T-helper 2 cell (primary cell): ENCODE measurements at places on chromosomes 7 and 10.
A peak's percentile ranks its signal among the peaks of the same experiment; 100 is the strongest.

GRCh38 chr7:128033246-128033645, 2.0 kb upstream of the LRRC4 start:
- DNase-seq = no peak

DNA sequence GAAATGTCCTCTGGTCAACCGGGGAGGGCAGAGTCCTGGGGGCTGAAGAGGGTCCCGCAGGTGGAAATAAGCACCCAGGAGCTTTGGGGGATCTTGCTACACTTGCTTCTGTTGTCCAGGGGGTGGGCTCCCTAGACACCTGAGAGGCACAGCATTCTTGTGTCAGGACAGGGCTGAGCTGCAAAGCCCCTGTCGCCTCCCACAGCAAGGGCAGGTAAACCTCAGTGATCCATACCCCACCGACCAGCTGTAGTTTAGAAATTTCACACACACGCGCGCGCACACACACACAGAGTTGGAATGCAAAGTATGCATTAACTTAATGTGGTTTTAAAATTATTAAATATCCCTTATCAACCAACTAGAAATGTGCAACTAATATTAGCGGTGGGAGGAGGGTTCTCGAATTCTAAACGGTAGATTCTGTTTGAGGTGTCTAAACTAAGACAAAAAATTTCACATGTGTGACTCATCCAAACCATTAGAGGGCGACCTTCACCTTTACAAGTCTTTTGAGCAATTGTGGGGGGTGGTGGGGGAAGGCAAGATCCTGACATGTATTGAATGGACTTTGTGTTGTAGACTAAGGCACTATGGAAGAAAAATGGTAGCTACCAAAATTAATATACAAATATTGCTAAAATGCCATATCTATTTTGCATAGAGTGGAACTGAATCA, 34.3 kb upstream of the PTF1A start:
- no peak for DNase-seq

DNA sequence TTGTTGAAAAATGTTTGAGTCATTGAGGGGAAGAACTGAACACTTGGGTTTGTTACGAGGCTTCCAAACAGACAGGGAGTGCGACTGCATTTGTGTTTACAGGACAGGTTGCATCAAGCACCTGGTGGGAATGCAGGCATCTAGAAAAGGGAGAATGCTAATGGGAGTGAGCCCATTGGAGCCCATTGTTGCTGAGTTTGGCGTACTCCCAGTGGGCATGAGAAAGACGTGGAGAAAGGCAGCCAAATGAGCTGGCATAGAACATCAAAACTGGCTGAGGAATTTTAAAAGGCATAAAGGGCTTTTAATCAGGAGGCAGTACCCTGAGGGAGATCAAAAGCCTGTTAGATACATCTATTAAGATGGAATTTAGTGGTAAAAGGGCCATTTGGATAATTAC, 171.6 kb upstream of the NPSR1 start:
- DNase-seq = no peak

- DNase-seq = no peak
Observed at GRCh38 chr7:83478616-83479015, 170.3 kb downstream of the SEMA3E start.

- DNase-seq = no peak
Observed at GRCh38 chr10:25065761-25066476, 49.5 kb downstream of the THNSL1 start.

DNA sequence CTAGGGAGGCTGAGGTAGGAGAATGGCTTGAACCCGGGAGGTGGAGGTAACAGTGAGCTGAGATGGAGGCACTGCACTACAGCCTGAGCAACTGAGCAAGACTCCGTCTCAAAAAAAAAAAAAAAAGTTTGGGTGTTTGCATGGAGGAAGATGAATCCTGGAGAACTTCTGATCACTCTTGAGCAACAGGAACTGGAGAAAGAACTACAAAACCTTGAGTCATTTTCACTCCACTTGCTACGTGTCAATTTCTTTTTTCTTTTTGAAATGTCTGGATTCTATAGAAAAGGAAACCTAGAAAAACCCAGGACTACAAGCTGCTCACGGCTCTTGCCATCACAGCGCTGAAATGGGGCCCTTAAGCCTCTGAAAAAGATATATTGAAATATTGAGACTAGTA, 189.6 kb upstream of the NRP1 start:
- no peak for DNase-seq

DNA sequence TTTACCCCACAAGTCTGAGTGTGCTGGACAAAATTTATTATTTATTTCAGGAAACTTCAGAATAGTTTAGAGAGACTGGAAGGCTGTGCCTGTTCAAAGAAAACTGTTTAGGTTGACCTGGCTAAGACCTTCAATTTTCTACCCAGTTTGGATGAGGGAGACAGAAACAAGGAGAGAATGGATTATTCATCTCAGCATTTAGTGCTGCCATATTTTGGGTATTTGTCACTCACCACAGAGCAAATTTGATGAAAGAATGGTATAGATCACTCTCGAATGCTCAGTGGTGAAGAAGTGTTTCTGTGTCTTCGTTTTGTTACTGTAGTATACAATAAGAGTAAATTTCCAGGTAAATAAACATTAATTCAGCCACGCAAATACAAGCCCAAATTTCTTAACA, 71.8 kb downstream of the SEMA3C start:
- DNase-seq = no peak

GRCh38 chr7:142587578-142588191, 161.6 kb upstream of the PRSS1 start:
- DNase-seq = no peak

DNA sequence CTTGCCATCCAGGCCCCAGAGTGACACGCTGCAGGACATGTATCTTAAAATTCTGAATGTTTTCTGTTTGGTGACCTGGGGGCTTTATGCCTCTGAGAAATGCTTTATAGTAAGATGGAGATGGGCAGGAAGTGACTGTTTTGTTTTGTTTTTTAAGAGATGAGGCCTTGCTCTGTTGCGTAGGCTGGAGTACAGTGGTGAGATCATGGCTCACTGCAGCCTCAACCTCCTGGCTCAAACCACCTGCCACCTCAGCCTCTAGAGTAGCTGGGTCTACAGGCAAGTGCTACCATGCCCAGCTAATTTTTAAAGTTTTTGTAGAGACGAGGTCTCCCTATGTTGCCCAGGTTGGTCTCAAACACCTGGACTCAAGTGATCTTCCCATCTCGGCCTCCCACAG, 20.6 kb downstream of the ZNF777 start:
- peak; percentile 45 for DNase-seq

DNA sequence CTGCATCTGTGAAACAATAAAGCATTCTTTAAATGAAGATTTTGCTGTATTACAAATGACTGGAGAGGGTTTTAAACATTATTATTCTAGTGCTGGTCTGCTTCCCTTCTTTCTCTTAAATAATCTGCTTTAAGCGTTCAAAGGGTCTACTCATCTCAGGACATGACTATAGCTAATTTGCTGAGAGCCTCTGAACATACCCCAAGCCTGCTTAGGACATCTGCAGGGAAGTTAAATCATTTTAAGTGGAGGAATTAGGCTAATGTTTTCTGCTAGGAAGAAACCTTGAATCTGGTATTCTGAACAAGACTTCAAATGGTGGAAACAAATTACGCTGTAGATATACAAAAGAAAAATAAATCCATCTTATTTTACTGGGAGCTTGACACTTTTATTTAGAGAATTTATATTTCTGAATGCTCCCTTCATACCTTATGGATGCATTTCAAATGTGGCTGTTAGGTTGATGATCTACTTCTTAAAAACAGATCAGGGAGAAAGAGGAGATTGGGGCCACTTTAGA, 124.4 kb upstream of the ITGB1 start:
- DNase-seq = no peak

DNA sequence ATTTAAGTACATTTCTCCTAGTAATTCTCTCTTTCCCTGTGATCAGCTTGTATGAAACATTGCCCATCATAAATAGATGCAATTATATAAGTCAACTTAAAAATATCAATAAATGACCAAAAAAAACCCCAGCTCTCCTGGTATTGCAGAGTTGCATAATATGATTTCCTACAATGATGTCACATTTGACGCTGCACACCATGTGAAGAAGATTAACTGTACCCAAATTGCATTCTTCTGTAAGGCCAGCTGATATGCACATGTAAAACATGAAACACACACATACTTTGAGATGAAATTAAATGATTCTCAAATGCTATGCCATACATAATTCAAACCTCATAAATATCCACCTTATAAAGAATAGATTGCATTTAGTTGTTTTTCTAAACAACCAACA, 115.5 kb downstream of the AGMO start:
- no peak for DNase-seq

DNA sequence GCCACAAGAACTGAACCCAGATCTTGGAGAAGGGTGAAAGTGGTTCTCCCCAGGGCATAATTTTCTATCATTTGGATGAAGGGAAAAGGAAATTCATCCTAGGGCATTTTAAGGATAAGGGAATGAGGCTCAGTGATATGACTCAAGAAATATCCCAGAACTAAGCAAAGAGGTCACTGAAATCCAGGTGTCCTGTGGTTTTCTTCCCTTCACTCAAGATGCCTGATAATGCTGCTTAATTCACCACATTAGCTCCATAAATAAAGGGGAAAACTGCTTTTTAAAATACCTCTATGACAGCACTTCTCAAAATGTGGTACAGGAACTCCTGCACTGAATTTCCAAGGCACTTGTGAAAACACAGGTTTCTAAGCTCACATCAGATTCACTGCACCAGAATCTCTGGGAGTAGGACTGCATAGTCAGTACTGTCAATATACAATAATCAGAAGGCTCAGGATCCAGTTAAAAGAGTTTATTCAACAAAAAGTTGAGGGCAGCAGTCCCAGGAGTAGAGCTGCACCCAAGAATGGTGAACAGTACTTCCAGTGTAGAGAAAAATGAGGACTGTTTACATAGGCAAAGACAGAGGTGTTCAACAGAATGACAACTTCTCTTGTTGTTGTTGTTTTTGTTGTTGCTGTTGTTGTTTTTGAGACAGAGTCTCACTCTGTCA, 2.9 kb downstream of the IFIT3 start:
- no peak for DNase-seq

GRCh38 chr7:123714296-123715080, 34.3 kb downstream of the WASL start:
- DNase-seq = no peak

GRCh38 chr10:19826712-19827111, 10.5 kb downstream of the PLXDC2 start:
- DNase-seq = no peak

- DNase-seq = no peak
Observed at GRCh38 chr7:140159497-140159896, 17.3 kb downstream of the KDM7A start.

- no peak for DNase-seq
Observed at GRCh38 chr10:126528315-126528835, 140.1 kb upstream of the ADAM12 start.

GRCh38 chr10:34932235-34932634, 117.1 kb upstream of the PARD3 start:
- DNase-seq = no peak

- DNase-seq = no peak
Observed at GRCh38 chr7:13989126-13989948, at the start of gene ETV1. TSS of gene ETV1 (minus strand) at chr7:13989666. CDS start at chr7:13989052, 614 bp downstream.

DNA sequence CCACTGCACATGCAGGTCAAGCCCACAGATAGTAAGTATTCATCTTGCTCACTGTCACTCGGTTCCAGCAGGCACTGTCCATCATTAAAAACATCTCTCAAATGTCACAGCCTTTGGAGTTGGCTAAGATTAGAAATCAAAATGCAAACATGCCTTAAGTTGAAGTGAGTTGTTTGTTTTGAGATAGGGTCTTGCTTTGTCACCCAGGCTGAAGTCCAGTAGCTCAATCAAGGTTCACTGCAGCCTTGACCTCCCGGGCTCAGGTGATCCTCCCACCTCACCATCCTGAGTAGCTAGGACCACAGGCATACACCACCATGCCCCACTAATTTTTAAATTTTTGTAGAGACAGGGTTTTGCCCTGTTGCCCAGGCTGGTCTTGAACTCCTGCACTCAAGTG, 98.1 kb downstream of the EBF3 start:
- no peak for DNase-seq

GRCh38 chr10:110471566-110472139, 26.1 kb upstream of the DUSP5 start:
- DNase-seq = no peak
